ENCODE measurements at places on chromosomes 7 and 10.

DNA sequence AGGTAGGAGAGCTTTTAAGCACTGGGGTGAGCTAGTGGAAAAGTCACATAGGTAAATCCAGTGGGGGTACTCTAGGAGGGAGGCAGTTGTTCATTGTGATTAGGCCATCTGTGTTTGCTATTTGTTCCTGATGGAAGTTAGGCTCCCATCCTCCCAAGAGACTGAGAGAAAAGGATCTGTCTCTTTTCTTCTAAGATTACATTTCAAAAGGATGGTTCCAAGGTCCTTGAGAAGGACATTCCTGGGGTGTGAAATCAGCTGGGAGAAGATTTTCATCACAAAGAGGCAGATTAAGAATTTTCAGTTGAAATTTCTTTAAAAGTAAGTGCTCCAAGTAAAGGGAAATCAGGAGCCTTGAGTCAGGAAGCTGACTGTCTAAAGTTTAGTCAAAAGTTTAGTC lies 210.8 kb upstream of the CSTF2T start:
- DNase-seq, result no peak

DNA sequence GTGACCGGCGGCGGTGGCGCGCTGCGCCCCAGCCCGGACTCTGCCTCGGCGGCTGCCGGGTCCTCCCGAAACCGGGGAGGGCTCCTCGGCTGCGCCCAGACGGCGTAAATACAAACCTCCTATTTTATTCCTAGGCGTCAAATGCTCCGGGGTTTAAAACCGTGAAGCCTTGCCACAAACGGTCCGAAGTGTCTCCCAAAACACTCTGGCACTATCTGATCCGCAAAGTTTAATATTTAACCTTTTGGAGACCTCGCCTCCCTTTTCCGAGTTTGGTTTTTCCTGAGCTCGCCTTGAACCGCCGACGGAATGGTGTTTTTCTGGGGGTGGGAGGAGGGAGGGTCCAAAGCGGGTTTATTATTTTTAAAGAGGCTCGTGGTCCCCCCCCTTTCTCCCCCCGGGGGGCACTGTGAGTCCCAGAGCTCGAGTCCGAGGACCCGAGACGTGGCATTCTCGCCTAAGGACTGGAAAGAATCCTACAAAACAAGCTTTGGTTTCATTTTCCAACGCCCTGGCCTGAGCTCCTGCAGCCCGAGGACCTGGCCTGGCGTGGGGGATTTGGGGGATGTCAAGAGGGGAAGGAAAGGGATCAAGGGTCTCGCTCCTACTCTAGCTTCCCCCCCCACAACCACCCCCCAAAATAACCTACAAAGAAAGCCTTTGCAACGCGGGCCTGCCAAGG lies 1.8 kb downstream of the TNRC18 start:
- no peak for DNase-seq

GRCh38 chr7:70589010-70589409 lies 542.9 kb upstream of the GALNT17 start:
- no peak for DNase-seq

DNA sequence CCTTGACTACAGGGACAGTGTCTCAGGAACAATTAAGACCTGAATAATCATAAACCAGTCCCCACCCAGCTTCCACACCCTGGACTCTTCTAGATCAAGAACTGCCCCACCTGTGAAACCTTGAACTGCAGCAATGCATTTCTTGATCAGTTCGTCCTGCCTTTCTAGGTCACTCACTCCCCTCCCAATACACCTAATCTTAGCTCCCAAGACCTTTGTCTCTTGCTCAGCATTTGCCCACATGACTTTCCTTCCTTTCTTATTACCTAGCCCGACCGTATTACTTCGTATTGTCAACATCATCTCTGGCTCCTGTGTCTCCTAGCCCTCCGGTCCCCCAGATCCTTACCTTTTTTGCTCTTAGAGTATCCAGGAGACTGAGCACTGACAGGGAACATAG lies 5.5 kb upstream of the NAMPT start:
- no peak for DNase-seq

DNA sequence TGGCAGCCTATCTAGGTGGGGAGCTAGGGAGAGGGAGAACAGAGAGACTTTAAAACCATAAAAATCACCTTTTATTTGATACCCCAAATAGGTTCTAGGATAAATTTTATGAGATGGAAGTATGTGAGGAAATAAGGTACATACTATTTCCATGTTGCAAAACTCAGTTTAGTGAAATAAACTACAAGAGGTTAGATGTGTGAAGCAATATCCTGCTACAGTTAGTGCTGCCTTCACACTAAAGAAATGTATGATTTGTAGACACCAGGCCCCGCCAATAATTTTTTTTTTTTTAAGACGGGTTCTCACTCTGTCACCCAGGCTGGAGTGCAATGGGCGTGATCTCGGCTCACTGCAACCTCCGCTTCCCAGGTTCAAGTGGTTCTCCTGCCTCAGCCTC lies 34.4 kb upstream of the RSBN1L start:
- DNase-seq, result no peak

GRCh38 chr7:54253036-54253373 lies 289.2 kb upstream of the VSTM2A start:
- DNase-seq, result no peak

GRCh38 chr10:76041551-76041950 lies 610.1 kb downstream of the LRMDA start:
- no peak for DNase-seq

DNA sequence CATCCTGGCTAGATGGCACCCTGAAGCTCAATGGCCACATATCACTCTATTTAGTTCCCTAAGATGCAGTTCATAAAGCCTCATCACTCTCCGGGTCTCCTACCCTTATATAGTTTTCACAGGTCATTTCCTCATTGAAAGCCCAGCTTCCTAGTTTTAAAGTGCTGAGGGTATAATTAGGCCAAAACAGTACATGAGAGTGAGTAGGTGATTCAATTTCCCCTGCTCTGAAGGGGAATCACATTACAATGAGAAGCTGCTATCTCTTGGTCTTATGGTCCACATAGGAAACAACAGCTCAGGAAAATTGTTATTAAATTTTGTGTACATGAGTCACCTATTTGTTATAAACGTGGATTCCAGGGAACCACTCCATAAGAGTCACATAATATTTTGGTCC lies 162.0 kb downstream of the SEMA3E start:
- no peak for DNase-seq

GRCh38 chr7:122572706-122573105 lies 126.2 kb downstream of the RNF133 start:
- no peak for DNase-seq

DNA sequence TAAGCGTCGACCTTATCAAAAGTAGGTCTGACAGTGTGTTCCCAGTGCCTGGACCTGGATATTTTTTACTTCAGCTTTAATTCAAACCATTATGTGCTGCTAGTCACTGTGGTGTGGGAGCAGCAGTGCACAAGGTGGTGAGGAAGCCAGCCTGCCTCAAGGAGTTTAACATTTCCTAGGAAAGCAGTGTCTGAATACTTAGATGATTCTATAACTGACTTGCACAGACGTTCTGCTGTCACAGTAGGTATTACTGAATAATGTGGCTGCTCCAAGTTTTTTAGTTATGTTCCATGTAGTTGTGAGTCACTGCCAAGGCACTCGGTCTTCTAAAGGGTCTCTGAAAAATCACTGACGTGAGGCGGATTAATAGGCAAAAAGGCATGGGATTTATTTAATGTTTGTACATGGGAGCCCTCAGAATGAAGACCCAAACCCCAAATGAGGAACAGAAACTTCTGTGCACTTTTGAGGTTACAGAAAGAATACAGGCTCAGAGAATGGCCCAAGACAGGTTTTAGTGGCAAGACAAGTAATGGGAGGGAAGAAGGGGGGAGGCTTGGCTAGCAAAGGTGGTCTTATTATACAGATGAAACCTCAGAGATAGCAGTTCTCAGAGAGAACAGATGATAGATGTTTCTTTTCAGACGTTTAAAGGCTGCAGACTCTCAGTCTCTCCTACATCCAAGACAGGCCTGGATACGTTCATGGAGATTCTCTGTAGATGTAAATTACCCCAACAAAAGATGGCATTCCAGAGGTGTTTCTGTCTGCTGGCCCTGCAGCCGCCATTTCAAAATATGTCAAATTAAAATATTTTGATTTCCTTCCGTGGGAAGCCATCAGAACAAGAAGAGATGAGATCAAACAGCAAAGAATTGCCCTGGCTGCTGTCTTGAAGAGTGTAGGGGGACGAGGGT lies 209.3 kb downstream of the SDK1 start:
- DNase-seq, result no peak

- DNase-seq, result no peak
Measured at GRCh38 chr10:32149252-32149955, 93.2 kb upstream of the KIF5B start.

DNA sequence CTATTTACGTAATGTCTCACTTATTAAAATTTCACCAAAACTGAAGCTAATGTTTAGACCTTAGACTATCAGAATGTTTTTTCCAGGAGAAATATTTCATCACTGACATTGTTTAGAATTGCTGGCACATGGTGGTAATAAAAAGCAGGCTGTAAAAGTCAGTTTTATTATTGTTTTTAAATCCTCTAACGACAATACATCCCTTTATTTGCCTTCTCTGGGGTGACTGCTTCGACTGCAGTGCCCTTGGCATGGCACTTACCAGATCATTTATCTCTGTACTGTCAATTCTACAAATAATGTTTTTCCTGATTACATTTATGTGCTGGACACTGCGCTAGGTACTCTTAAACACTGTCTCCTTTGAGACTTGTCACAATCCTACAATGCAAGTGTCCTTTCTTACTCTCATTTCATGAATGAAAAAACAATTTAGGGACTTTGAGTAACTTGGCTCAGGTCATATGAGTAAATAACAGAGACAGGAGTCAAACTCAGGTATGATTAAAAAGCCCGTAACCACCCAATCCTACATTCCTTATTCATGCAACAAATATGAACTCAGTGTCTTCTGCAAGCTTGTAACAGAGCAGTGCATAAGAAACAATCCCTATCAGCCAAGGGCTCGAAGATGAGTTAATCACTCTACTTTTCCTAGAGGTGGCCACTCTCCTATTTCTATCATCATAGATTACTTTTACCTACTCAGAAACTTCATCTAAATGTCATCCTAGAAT lies 5.6 kb upstream of the ING3 start:
- DNase-seq, result no peak

- no peak for DNase-seq
Measured at GRCh38 chr10:74888962-74889661, 62.7 kb downstream of the KAT6B start.

- no peak for DNase-seq
Measured at GRCh38 chr10:121307411-121307980, 290.7 kb downstream of the FGFR2 start.

DNA sequence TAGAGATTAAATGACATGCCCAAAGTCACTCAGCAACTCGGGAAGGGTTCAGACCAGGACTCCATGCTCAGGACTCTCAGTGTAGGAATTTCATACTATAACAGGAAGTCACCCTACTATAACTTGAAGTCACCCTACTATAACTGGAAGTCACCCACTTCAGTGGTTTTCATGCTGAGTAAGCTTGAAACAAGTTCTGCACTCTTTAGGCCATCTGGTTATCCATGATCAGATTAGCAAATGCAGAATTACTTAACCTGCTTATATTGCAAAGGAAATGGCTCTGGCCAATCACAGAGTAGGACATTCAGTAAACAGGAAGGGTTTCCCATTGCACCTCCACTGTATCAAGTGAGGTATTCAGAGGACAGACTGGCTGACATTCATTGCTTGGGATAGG lies 1240.4 kb downstream of the GATA3 start:
- no peak for DNase-seq

DNA sequence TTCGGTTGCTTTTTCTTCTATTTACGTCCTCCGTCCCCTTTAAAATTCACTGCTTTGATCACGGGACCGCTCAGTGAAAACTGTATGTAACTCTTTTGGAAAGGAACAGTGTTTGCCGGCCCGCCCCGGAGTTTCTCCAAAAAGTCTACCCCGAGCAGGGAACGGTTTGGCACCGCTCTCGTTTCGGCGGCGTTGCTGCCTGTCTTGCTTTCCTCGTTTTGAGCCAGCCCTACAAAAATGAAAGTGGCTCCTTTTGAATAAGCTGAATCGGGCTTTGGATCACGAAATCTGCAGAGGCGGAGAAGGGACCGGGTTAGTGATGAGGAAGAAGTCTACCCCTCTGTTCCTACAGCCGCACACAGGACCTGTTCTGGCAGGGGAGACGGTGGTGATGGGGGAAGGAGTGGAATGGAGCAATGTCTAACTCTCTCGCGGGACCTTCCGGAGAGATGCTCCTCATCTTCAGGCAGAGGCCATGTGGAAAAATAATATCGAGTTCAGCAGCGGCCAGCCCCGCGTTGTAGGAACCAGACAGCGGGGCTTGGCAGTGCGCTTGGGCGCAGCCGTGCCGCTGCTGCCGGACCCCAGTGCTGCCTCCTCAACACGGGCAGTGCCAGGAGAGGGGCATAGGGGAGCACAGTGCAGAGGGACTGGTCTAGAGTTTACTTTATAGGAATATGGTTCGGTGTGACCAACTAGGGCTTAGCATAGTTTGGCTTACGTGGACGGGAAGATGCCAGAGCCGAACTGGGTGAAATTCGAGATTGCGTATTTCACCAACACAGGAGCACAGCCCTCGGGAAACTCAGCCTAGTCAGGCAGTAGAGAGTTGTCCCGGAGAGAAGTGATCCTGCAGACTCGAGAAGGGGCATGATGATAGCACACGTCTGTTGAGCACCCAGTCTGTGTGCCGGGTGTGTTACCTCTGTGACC lies 1.4 kb downstream of the HTRA1 start:
- DNase-seq, result no peak

GRCh38 chr10:124150807-124151417 lies 57.5 kb upstream of the CHST15 start:
- no peak for DNase-seq

DNA sequence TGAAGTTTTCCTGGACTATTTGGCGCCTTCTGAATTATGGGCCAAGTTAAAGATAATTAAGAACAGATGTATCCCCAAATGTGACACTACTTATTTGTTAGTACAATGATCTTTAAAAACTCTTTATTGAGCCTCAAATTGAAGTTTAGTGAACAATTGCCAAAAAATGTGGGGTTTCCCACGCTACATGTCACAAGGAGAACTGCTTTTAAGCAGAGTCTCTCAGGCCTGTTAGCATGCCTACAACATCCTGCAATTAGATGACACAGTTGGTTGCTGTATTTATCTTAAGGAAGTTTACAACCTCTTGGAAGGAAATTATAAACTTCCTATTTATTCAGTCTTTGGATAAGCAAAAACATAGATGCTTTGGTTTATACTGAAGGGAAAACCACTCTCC lies 733.0 kb downstream of the TNS3 start:
- no peak for DNase-seq

DNA sequence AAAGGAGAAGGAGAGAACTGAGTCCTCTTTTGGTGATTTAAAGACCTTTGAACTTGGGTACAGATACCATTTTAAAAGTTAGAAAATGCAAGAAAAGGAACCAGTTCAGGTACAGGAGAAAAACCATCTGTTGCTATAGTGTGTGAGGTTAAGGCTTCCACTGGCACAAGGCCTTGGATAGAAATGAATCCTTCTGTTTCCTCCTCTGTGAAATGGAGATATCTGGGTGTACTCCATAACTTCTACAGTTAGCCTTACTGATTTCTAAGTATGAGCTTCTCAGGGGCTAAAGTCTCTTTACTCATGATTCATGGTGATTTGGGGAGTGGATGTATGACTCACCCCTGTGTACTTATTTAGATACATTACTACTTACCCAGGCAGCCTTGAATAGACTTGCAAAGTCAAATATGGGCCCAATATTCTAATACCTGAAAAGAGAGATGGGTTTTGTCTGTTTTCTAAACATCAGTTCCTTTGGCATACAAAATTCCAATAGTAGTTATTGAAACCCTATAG lies 117.2 kb upstream of the ADO start:
- no peak for DNase-seq
